ENCODE measurements at places on chromosomes 13 and 19. TPM values are rescaled to one million over a fixed set of nuclear protein-coding genes. Genes with fewer than 3 reads are reported as not detected.

The NRTN gene
- total RNA-seq = 57.1 TPM

The GPR18 gene
- total RNA-seq = not detected

The APOC1 gene
- total RNA-seq = 3.1 TPM

The CDC42EP5 gene
- total RNA-seq = 10.4 TPM

The PDE4C gene
- 1.2 TPM for total RNA-seq

The B3GNT3 gene
- total RNA-seq = not detected

The LRRC8E gene
- total RNA-seq = 0.95 TPM

The MBD3L2 gene
- not detected for total RNA-seq

Data from right cardiac atrium (tissue), 5 donors.